ENCODE measurements at places on chromosomes 16 and 17.

GRCh38 chr17:31250229-31250628 lies 46.8 kb downstream of the OMG start:
- no peak for DNase-seq

- DNase-seq: no peak
These were observed 41.2 kb upstream of the RHOT1 start for GRCh38 chr17:32100971-32101631.

DNA sequence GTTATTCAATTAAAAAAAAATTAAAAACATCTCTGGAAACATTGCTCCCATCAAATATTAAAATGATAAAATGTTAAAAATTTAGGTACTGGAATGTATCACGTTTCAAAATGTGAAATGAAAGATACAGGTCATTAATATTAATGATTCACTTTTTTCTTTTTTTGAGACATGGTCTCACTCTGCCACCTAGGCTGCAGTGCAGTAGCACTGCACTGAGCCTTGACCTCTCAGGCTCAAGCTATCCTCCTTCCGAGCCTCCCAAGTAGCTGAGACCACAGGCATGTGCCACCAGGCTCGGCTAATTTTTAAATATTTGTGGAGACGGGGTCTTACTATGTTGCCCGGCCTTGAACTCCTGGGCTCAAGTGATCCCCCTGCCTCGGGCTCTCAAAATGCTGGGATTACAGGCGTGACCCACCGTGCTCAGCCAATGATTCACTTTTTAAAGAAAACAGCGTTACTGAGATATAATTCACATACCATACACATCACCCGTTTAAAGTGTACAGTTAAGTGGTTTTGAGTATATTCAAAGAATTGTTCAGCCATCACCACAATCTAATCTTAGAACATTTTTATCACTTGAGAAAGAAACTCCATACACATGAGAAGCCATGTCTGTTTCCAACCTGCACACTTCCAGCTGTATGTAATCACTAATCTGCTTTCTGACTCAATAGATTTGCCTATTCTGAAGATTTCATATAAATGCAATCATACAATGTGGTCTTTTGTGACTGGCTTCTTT lies 19.1 kb upstream of the NETO2 start:
- DNase-seq: no peak

- DNase-seq: no peak
These were observed 14.9 kb downstream of the SEC14L5 start for GRCh38 chr16:4972938-4973587.

DNA sequence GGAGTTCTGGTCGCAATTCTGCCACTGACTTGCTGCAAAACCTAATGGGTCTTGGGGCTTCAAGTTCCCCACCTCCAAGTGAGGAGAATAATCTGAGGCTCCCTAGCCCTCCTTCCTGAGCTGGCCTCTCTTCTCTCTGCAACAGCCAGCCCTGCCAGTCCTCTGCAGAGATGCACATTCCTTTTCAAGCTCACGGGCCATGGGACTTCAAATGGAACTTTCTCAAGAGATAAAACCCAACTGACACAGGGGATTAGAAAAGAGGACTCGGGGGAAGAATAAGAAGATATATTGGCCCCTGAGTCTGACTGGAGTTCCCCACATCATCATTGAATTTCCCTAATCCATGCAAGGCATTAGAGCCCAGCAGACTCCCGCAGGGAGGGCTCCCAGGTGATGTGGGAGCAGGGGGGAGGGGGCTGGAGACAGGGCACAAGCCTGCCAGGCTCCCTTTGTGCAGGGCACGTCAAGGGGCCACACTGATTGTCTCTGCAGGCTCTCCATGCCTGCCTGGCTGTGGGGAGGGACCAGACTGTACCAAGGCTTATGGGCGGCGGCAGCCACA lies 131.0 kb downstream of the CCDC144A start:
- DNase-seq: no peak

DNA sequence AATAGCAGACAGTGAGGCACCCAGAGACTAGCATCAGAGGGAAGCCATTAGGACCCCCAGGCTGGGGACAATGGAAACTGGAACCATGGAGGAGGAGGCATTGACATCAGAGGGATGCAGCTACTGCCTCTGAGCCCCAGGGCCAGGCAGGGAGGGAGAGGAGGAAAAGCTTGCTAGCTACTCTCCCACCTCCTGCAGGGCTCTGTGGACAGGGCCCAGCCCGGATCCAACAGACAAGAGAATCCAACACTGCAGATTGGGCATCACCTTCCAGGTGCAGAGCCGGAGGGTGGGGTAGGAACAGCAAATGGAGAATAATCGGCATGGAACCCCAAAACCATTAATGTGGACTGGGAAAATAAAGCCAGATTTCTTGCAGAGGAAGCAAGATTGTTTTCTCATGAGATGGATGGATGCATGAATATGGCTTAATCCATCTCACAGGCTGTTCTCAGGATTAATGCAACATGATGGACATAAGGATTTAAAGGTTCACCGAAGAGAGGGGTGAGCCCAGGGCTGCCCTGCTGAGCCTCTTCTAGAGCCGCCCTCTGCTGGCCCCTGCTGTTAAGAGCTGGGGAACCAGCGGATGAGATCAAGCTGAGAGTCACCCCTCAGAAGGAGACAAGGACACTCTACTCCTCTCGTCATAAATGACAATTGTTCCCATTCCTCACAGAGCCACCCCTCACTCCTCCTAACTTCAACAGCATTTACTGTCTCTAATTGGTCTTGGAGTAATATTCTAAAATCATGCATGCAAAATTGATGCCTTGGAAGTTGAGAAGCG lies 48.8 kb downstream of the DNAH3 start:
- DNase-seq: no peak

GRCh38 chr16:69031877-69032301 lies 73.6 kb upstream of the HAS3 start:
- no peak for DNase-seq

GRCh38 chr16:2460391-2460713 lies 443 bp downstream of the TEDC2 start:
- no peak for DNase-seq

DNA sequence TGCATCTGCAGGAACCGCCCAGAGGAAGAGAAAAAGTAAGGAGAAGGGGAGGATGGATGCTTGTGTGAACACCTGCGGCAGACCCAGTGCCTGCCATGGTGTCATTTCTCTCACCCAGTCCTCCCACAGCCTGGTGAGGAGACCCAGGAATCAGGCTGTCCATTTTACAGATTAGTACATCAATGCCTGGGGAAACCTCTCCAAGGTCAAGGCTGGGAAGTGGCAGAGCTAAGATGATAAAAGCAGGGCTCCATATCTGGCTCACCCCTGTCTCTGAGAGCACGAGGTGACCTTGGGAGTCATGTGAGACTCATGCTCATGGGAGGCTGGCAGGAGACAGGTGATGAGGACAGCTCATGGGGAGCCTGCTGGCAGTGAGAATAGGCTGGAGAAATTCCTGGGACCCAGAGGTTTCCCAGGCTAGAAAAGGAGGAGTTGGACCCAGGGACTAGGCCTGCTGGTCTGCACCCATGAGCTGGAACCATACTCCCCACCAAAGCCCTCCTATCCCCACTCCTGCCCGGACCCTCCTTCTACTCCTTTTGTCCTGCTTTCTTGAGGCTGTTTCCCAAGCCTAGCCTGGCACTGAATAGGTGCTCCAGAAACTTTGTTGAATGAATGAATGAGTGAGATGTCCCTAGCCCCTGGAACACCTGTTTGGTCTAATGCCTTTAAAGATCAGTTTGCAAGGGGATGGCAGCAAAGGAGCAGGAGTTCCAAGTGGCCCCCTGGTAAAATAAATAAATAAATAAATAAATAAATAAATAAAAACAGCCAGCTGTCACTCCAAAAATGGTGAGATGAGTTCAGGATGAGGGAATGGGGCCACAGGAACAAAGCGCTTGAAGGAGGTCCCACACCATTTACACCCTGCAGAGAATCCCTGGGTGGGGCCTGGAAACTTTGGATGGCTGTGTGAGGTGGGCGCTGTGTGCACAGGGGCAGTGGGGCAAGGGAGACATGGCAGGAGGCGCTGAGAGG lies 1.6 kb downstream of the ZNF629 start:
- DNase-seq: no peak

- no peak for DNase-seq
These were observed 135.9 kb upstream of the PSMD7 start for GRCh38 chr16:74160759-74161158.

DNA sequence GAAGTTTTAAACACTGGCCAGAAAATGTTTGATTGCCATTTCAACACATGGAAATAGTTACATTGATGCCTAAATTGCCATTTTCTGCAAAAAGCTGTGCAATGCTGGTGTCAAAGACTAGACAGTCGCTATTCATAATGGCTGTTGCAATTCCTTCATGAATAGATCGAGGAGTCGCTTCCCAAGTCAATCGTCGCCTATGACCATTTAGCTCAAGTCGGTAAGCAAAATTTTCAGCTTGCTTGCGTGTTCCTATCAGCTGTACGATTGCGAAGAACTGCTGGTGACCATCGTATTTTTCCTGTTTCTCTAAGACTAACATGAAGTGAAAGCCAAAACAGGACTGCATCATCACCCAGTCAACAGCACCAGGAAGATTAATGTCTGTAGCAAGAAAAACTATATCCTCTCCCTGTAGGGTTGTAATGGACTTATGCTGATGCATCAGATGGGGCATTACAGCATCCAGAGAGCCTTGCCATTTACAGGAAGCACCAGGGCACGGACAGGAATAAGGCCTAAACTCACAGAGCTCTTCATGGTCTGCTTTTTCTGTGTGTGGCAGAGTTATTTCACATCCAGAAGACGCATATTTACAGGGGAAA lies 23.6 kb downstream of the SIAH1 start:
- DNase-seq: no peak

GRCh38 chr16:85594978-85595661 lies 18.0 kb upstream of the GSE1 start:
- no peak for DNase-seq

DNA sequence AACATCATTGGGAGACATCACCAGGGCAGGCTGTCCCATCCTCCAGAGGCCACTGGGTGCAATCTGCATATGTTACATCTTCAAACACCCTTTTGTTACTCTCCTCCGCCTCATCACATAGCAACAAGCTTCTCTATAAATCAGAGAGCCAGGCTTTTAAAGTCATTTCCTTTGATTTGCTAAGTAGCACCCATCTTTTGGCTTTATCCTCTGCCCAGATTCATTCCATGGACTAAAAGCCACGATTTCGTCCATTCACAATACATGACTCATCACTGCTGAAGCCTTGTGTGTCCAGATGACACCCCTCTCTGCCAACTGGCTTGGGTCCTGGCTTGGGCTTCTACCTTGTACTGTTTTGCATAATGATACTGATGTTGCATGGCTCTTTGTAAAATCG lies 2.0 kb upstream of the KRT38 start:
- DNase-seq: no peak

DNA sequence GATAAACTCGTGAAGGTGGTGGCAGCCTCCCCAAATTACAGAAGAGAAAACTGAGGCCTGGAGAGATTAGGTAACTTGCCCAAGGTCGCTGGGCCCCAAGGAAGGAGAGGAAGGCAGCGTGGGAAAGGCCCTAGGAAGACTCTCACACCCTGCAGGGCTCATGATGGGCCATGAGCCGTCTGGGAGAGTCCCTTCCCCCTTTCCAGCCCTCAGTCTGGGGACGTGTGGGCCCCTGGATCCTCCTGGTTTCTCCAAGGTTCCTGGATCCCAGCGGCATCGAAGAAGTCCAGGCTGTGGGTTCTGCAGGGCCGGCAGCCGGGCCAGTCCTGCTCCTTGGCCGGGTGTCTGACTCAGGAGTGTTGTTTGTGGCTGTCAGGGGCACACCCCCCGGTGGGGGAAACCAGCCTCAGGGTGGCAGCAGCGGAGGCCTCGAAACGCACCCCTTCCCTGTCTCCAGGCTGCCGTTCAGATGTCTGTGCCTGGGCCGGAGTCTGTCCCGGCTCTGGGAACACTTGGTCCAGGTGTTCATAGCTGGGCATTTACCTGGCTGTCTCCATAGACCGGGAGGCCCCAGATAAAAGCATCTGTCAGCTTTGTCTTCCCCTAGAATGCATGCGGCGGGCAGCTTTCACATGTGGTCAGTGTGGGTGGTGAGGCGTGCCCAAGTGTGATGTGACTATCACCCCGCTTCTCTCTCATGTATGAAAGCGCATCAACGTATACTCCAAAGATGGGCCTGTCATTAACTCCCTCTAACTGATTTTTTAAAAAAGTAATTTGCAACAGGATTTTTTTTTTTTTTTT lies 3.7 kb upstream of the RAP1GAP2 start:
- DNase-seq: no peak

GRCh38 chr17:31404028-31404949 lies 12.8 kb downstream of the RAB11FIP4 start:
- DNase-seq: no peak

GRCh38 chr16:15976929-15977637 lies 27.7 kb downstream of the ABCC1 start:
- DNase-seq: no peak

DNA sequence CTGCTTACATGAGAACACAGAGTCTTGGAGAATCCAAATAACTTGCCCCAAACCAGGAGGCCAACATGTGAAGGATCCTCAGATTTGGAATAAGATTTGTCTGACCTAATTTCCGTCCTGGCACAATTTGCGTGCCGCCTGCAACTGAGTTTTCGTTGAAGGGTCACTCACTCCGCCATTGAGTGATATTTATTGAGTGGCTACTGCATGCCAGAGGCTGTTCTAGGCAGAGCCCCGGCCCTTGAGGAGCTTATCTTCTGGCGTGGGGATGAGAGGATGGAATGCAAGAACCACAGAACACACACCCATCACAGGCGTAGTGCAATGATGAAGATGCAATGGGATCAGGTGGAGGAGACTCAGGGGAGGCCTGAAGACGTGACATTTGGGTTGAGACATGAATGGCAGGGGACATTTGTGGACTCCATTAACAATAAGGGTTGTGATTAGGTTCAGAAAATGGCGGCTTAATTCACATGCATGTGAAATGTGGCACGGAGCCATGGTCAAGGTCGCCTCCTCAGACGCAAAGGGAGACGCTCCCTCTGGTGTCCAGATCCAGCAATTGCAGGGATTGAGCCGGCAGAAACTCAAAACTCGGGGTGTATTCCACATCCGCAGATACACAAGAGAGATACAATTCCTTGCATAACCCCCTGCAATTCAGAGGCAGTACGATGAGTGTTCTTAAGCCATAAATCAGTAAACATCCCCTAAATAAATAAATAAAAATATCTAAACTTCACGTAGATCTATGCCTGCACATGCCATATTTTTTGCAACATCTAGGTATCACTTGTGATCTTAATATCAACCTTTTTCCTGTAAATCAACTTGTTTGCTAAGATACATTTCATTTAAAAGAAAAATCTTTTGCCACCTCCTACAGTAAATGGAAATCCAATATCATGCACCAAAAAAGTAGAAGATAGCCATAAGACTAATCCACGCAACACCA lies 57.9 kb upstream of the CACNG4 start:
- DNase-seq: peak; percentile 74

GRCh38 chr16:23863511-23864422 lies 28.0 kb downstream of the PRKCB start:
- no peak for DNase-seq

- DNase-seq: no peak
These were observed 17.0 kb upstream of the CDH15 start for GRCh38 chr16:89154390-89155183.
